ENCODE measurements at places on chromosomes 6 and 20. TPM values are rescaled to one million over a fixed set of nuclear protein-coding genes. Genes with fewer than 3 reads are reported as not detected.

The DEFB127 gene
- not detected for polyA plus RNA-seq

The CYP39A1 gene
- 2.2 TPM for polyA plus RNA-seq

The SLC17A9 gene
- 36.1 TPM for polyA plus RNA-seq

The GMDS gene
- polyA plus RNA-seq = 36.5 TPM

The YTHDF1 gene
- 30.9 TPM for polyA plus RNA-seq

The PDE7B gene
- not detected for polyA plus RNA-seq

The MLN gene
- polyA plus RNA-seq = not detected

The OCSTAMP gene
- polyA plus RNA-seq = not detected

The MYCT1 gene
- 1.9 TPM for polyA plus RNA-seq

The CBFA2T2 gene
- 12.7 TPM for polyA plus RNA-seq

The TSPYL4 gene
- 13.2 TPM for polyA plus RNA-seq

The OGFR gene
- 12.3 TPM for polyA plus RNA-seq

The SOBP gene
- polyA plus RNA-seq = 2.2 TPM

The DLL1 gene
- 2.2 TPM for polyA plus RNA-seq

The RAD21L1 gene
- polyA plus RNA-seq = 0.38 TPM

The PPIL6 gene
- polyA plus RNA-seq = 0.54 TPM

DNA sequence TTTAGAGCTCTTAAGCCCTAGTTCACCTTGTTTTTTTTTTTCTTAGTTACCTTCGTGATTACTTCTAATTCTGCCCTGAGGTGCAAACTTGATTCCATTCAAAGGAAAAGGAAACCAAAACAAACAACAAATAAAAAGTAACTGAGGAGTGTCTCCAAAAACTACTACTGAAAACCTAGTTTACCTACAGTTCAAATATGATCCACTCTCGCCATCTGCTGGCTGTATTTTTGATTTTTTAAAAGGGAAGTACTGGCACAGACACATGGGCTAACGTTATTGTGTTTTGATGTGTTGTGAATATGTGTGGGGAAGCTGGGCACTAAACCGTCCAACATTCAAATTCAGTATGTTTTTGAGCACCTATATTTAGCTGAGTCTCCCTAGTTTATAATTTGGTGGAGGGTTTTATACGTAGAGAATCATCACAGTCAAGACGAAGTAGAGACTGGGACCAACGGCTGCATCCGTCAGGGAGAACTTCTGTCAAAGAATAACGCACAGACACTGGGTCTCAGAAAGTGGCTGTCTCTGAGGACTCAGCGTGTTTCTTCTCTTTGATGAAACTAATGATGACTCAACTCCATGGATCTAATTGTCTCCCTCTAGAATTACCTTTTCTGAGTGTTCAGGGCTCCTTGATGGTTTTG, 373.5 kb upstream of the BTBD3 start:
- peak; percentile 87 for DNase-seq

- DNase-seq = no peak
Measured at GRCh38 chr6:45076217-45076930, 251.8 kb upstream of the RUNX2 start.

DNA sequence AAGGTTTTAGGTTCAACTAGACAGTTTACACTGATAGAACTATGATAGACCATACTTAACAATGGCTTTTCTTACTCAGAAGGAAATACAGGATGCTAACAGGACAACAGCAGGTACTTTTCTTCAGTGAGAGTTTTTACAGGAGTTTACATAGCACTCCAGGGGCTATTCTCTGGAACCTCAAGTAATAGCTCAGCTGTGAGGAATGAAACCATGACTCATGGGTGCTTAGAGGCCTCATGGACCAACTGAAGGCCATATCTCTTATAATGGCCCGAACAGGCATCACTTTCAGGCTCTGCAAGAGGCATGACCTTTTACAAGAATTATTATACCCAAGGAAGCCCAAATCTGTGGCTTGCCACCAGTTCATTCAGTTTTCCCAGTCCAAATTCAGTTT, 31.8 kb downstream of the TREML1 start:
- no peak for DNase-seq

GRCh38 chr6:104477569-104477968, 382.1 kb downstream of the HACE1 start:
- no peak for DNase-seq

GRCh38 chr6:135811644-135812526, 39.6 kb upstream of the PDE7B start:
- DNase-seq = no peak

DNA sequence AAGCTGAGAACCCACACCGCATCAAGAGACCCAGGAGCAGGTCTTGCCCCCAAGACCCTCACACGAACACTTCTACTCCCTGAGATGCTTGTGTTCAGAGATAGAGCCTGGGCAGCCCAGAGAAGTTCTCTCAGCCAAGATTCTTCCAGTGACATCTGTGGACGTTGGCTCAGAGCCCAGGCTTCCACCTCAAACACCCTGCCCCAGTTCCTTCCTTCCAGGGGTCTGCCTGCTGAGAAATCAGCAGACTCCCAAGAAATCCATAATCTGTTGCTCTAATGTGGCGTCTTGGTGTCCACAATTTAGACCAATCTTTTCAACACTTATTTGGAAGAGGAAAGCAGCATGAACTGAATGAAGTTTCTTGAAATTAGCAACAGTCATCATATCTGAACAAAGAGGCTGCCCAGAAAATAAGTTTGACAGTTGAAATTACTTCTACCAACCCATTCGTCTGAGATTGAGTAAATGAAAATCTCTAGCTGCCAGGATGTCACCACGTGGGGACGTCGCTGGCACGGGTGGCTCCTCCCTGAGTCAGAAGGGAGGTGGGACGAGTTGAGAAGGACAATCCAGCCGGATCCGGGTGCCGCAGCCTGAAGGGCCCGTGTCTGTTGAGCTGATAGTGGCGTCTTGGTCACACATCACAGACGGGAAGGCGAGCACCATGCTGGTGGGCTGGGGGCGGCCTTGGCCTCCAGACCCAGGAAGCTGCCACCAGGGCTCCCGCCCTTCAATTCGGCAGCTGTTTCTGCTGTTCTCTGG, 400.9 kb downstream of the TAF4 start:
- no peak for DNase-seq

- no peak for DNase-seq
Measured at GRCh38 chr6:29763491-29764289, 40.5 kb downstream of the HLA-F start.

DNA sequence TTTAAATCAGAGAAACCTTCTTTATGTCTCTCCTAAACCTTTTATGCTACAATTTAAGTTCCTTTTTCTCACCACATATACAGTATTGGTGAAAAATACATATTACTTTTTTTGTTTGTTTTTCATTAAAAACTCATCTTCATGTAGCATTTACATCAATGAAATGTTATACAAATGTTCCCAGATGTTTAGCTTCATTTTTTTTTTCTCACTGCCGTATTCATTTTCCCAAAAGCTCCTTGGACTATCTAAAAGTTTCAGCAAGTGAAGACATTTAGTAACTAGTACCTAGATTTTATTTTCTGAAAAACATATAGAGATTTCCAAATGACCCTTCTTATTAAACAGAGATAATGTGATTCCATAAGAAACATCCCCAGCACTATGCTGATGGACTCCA, 128.9 kb downstream of the BMP5 start:
- DNase-seq = no peak

- no peak for DNase-seq
Measured at GRCh38 chr20:58141496-58141895, 87.0 kb downstream of the ANKRD60 start.

GRCh38 chr6:52420668-52421358, 671 bp downstream of the EFHC1 start:
- DNase-seq = peak; percentile 77

DNA sequence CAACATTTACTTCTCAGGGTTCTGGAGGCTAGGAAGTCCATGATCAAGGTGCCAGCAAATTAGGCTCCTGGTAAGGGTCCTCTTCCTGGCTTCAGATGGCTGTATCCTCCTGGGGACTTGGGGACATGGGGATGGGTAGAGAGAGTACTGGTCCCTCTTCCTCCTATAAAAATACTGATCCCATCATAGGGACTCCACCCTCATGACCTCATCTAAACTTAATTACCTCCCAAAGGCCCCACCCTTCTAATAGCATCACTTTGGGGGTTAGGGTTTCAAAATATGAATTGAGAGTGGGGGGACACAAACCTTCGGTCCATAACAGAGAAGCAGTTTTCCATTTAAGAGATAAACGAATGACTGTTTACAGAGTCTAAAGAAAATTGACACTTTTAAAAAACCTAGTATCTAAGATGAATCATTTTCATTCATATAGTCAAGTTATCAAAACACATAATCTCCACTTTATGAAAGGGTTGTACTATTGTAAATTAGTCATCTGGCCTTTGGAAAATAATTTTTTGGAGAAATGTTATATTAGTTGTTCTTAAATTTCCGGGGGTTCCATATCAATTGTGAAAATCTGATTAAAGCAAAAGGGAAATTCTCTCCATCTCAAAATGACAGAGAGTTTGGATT, 33.5 kb downstream of the ELOVL5 start:
- DNase-seq = no peak

GRCh38 chr6:11710311-11710761, 68.3 kb downstream of the ADTRP start:
- no peak for DNase-seq

DNA sequence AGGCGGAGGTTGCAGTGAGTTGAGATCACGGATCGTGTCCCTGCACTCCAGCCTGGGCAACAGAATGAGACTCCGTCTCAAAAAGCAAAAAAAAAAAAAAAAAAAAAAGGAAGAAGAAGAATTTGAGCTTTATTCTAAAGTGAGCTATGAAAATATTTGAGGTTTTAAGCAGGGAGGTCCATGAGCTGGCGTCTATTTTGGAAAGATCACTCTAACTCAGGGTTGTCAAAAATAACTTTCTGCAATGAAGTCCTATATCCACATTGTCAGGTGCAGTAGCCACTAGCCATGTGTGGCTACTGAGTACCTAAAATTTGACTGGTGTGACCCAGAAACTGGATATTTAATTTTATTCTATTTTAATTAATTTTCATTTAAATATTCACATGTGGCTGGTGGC, 217.1 kb downstream of the PTPRT start:
- DNase-seq = no peak

DNA sequence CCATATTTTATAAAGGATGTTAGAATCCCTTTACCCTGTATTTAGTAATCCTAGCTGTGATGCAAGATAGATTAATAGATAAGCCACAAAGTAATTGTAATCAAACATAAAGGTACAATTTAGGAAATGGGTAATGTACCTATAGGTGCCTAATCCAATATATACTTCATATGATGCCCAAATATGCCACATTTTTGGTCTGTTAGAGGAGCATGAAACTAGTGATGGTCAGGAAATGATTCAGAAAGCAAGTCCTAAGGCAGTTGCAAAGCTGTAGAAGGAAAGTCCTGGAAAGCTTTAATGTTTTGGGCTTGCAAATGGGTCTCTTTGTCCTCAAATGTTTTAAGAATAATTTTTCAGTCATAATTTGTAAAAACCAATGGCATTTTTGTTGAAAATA, 76.6 kb upstream of the PTPRK start:
- DNase-seq = no peak

DNA sequence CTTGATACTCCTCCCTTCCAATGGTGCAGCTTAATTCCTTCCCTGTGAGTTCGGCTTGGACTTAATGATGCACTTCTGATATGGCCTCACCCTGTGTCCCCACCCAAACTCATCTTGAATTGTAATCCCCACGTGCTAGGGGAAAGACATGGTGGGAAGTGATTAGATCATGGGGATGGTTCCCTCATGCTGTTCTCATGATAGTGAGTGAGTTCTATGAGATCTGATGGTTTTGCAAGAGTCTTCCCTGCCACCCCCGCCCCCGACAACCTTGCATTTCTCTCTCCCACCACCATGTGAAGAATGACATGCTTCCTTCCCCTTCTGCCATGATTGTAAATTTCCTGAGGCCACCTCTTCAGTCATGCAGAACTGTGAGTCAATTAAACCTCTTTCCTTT, 50.3 kb upstream of the HLA-G start:
- no peak for DNase-seq

- DNase-seq = no peak
Measured at GRCh38 chr6:116625872-116626271, 9.6 kb downstream of the RSPH4A start.

- peak; percentile 92 for DNase-seq
Measured at GRCh38 chr6:147438758-147439528, 69.5 kb upstream of the SAMD5 start.

- no peak for DNase-seq
Measured at GRCh38 chr20:36644032-36644705, 1.8 kb downstream of the SLA2 start.

DNA sequence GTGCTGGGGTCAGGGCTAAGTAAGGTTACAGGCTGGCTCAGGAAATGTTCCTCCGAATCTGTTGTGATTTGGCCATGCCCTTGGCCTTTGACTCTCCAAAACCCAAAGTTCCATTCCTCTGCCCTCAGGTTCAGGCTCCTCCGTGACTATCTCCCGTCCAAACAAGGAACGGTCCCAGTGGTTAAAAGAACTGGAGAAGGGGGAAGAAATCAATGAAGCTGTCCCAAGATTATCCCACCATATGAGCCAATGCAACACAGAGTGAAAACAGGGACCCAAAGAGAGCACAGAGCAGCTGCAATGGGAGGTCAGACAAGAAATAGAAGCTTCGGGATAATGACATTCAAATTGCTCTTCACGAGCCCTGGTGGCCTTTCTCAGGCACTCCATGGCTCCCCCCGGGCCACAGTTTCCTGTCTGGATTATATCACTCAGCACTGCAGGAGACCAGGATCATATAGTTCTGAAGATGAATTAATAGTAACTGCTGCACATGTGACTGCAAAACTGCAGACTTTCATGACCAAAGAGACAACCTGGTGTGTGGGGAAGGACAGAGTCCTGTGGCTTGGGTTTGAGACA, 211.3 kb downstream of the ZNF217 start:
- no peak for DNase-seq

GRCh38 chr6:19906171-19906570, 69.0 kb downstream of the ID4 start:
- DNase-seq = no peak
